ENCODE measurements at places on chromosomes 6 and 20.

DNA sequence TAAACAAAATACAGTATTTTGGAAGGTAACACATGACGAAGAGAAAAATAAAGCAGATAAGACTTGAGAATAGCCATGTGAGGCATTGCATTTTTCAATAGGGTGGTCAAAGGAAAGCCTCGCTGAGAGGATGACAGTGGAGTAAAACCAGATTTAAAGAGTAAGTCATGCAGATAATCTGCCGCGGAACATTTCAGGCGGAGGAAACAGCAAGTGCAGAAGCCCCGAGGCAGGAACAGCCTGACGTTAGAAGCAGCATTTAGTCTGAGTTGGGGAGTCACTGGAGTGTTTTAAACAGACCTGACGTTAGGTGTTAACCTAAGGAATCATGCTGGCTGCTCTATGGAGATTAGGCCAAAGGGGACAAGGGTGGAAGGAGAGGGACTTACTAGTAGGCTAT, 65.0 kb upstream of the VSTM2L start:
- no peak for DNase-seq

- DNase-seq: no peak
Measured at GRCh38 chr6:117481926-117482239, 591 bp upstream of the DCBLD1 start.

DNA sequence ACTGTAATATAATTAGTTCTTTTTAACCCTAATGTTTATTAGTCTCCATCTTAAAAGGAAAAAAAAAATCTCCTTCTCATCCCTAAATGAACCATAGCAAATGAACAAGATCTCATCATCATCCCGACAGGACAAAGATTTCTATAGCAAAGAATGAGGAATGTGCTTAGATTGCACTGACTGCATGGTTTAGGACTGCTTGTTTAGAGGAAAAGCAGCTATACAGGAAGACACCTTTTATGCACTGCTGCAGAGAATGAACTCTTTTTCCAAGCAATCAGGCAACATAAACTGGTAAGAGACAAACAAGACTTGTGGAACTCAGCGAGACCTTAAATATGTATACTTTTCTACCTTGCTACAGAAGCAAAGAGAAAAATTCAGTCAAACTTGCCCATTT, 26.8 kb downstream of the CSNK2A1 start:
- no peak for DNase-seq

DNA sequence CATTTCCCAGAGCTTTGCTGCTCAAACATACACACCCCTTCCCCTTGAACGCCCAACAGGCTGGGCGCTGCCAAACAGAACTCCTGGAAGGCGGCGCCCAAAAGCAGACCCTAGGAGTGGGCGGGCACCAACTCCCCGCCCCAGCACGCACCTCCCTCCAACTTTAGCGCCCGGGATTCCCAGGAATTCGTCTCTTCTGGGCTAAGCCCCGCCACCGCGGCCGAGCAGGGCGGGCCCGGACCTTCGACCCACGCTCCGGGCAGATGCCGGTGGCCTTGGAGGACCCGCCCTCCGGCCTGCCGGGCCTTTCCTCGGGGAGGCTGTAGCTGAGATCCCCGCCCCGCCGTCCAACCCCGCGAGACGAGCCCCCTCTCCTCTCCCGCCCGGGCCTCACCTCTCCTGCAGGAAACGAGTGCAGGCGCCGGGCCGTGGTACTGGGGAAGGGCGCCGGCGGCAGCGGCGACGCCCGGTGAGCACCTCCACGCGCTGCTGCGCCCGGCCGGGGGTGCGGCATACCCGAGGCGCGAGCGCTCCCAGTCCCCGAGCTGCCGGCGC, 659 bp downstream of the MCUR1 start:
- peak; percentile 14 for DNase-seq

GRCh38 chr6:169979873-169980432, 228.5 kb downstream of the ERMARD start:
- DNase-seq: no peak

GRCh38 chr20:20743511-20744169, 31.2 kb upstream of the RALGAPA2 start:
- DNase-seq: no peak

DNA sequence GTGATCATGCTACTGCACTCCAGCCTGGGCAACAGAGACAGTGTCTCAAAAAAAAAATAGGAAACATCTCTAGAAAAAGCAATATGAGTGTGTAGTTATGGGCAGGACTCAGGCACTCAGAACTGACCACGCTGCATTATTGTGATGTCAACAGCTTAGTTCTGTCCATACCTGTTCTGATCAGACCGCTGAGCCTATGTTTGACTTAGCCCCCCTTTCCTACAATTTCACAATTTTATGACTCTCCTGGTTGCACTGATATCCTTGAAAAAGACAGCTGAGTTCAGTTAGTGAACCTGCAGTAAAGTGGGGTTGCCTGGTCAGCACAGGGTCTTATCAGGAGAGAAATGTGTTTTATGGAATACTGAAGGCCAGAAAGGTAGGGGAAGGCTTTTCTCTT, 37.8 kb upstream of the PRDM1 start:
- no peak for DNase-seq

- no peak for DNase-seq
Measured at GRCh38 chr6:10082385-10082784, 332.5 kb downstream of the TFAP2A start.

GRCh38 chr20:32506721-32507120, 78.4 kb downstream of the NOL4L start:
- no peak for DNase-seq

GRCh38 chr6:45038226-45038625, 289.9 kb upstream of the RUNX2 start:
- no peak for DNase-seq

DNA sequence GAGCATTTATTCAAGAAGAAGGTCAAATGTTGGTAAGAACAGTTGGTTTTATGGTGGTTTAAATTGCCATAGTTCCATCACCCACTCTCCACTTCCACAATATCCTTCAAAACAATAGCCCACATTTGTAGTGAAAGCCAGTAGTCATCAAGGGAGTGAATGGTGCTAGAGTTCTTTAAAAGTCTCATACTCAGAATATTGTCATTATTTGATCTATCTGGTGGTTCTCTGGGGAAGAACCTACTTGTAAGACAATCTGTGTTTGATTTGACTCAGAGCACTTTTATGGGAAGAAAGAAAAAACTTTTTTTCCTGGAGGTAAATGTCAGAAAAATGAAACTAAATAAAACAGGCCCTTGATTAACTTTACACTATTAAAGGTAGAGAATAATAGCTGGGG, 893.8 kb downstream of the QKI start:
- no peak for DNase-seq

DNA sequence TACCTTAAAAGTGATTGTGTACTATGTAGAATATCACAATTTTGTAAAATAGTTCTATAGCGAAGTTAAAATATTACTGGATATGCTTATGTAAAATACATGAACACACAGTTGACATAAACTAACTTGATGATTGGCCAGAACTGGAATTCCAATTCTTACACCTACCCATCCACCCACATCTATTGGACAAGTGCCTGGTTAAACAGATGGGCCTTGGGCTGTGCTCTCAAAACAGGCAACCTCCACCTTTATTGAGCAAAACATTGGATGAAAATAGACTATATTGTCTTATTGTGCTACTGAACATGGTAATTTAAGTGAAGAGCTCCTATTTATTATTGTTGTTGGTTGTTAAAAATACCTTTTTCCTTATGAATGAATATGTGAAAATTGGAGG, 154.0 kb upstream of the FLRT3 start:
- DNase-seq: no peak

DNA sequence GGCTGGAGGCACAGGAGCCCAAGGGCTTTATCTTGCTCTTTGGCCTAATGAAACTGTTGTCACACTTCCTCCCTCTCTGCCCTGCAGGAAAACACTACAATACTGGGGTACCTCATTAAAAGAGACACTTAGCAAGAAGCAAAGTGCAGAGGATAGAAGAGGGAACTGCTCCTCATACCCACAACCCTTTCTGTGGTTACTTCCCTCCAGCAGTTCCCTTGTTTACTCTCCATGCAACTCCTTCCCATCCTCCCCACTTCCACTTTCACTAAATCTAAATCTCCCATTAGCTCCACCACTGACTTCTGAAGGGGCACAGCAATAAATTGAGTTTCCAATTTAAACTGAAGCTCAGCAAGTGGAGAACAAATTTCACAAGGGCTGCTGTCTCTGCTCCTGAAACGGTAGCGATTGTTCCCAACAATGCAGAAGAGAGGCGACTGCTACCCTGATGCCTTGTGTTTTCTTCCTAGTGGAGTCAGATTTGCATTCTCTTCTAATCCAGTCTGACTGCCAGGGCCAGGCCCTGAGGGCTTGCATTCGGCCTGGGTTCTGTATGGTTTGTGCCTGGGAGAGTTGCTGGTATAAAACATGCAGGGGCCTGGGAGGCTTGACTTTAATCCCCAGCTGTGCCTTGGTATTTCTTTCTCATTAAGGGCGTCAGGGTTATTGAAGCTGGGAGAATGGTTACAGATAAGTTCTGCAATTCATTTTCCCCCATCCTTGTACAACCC, 454.7 kb downstream of the TFAP2B start:
- no peak for DNase-seq

DNA sequence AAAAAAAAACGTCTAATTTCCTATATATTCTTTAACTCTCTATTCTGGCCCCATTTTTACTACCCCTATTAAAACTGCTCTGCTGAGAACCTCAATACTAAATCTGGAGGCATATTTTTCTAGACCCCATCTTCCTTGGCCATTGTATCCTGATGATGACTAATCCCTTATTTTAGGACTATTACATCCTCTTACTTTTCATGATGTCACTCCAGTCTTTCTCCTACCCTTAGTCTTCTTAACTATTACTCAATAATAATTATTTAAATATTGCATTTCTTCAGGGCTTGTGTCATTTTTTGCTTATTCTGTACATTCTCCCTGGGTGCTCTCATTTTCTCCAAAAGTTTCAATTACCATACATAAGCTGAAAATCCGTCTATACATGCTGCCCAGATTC, 6.4 kb downstream of the FBXO30 start:
- DNase-seq: no peak

DNA sequence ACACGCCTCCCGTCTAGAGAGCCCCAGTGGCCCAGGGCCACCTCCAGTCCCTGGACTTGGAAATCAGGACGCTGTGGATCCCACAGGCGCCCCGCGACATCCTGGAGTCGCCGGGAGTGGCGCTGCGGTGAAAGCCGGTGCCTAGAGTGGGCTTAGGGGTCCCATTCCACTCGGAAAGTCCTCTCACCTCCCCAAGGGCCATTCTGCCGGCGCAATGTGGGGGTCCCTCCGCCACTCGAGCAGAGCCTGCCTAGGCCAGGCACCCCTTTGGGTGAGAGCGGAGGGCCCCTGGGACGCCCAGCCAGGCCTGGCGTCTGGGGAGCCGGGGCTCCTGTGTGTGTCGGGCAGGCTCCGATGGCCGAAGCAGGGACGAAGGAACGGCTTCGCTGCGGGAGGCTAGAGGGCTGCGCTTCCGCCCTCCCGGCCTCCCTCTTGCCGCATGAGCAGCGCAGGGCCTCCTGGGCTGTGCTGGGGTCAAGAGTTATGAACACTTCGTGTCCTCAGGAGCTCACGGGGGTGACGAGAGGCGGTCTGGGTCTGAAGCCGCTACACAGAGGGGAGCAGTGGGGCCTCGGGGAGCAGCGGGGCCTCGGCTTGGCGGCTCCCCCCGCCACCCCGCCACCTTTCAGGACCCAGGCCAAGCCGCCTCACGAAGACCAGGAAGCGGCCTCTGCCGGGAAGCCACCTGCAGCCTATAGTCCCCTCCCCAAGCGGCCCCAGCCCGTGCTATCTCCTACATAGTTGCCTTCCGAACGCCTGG, 13.6 kb downstream of the POU3F2 start:
- DNase-seq: no peak

DNA sequence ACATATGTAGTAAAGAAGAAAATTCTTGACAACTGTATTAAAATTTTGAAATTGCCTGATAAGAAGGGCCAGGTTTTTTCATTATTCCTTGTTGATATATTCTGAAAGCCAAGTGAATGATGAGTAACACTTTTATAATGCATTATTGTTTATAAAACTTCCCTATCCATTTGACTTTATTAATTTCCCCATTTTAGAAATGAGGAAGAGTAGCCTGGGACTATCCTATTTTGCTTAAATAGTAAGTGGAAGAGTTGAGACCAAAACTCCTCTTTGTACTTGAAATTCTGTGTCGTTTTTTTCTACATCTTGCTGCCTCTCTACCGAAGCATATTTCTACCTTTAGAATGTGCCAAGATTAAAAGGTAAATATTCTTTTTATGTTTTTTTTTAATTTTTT, 39.7 kb downstream of the TRMT11 start:
- DNase-seq: no peak

GRCh38 chr6:87623248-87623647, 33.3 kb downstream of the ORC3 start:
- no peak for DNase-seq

DNA sequence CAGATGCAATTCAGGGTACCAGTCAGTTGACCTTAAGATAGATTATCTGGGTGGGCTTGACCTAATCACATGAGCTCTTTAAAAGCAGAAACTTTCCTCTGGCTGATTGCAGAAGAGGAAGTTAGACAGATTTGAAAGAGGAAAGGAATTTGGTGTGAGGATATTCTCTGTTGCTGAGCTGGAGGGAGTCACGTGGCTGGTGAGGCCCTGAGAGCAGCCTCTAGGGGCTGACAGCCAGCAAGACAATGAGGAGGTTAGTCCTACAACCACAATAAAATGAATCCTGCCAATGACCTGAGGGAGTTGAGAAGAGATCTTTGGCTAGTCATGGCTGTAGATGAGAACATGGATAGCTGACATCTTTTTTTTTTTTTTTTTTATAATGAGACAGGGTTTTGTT, 87.0 kb upstream of the B3GAT2 start:
- DNase-seq: no peak

DNA sequence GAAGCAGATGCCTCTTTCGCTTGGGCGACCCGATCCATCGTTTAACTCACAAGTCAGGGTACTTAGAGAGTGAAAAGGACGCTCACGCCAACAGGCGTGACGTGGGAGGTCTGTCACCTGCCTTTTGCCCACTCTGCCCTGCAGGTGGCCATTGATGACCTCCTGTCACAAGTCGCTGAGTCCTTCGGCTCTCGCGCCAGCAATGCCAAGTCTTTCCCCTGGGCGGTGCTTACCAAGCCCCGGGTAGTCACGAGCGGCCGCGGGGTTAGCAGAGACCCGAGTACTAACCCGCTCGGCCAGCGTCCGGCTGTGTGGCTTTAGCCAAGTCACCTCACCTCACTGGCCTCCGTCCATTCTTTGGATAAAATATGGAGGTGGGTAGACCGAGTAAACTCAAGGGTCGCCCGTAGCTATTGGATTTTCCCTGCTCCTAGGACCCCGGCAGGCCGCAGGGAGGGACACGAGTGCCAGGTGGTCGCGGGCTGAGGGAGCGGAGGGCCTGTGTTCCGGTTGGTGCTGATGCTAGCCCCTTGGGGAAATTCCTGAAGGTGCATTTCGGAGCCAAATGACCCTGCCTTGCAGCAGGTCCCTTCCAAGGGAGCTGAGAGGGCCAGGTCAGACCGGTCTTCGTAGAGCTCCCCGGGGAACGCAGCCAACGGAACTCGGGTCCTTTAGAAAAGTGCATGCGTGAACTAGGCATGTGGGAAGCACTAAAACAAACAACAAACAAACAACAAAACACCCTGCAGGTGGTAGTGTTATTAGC, 668 bp downstream of the PKIB start:
- no peak for DNase-seq

GRCh38 chr20:21519136-21519584, 5.3 kb upstream of the NKX2-2 start:
- DNase-seq: no peak

GRCh38 chr6:166559211-166559610, 27.3 kb downstream of the RAMACL start:
- no peak for DNase-seq
